ENCODE measurements at places on chromosomes 7 and 10.

DNA sequence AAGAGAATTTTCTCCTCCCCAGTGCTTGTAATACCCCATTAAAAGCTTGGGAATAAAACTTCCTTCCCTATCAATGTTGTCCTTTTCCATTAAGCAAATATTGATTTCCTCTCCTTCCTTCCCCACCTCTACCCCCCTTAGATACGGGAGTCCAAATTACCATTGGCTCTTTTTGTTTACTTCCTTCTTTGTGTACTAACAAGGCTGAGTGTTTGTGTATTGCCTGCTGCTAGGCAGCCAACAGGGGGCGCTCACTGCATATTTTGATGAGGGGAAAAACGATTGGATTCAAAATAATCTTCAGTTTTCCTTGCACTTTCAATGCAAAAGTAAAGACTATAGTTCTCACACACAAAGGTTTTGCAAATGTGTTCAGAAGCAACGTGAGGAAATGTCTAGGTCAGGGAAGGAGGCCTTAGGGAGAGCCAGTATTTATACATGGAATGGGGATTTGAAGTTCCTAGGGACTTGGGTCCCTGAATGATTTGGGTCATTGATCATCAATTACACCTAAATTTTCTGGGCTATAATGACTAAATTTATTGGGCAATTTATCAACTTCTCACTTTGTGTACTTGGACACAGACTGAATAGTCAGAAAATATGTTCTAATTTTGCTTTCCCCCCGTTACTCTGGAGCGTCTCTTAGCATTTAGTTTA is 23.6 kb upstream of the VPS41 start:
- peak; percentile 32 for DNase-seq

DNA sequence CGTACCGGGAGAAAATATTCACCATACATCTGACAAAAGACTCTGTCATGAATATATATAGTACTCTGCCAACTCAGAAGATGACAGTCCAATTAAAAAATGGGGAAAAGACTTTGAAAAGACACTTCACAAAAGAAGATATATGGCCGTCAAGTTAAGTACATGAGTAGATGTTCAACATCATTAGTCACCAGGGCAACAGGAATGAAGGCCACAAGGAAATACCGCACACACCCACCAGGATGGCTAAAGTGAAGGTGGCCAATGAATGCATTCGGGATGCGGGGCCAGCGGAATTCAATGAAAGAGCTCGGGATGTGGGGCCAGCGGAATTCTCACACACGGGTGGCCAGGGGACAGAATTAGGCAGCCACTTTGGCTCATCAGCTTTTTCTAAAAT is 42.2 kb downstream of the MAD1L1 start:
- no peak for DNase-seq

GRCh38 chr7:135178364-135178763 is 7.9 kb upstream of the CYREN start:
- DNase-seq, result no peak

GRCh38 chr7:19177269-19177668 is 32.0 kb upstream of the FERD3L start:
- DNase-seq, result no peak

GRCh38 chr10:22505911-22506685 is 160.8 kb downstream of the SPAG6 start:
- DNase-seq, result no peak

Measured in NCI-H2227 treated with DMSO at 0.1 percent for 48 hours (cell line).